ENCODE measurements at places on chromosomes 11 and 22.

DNA sequence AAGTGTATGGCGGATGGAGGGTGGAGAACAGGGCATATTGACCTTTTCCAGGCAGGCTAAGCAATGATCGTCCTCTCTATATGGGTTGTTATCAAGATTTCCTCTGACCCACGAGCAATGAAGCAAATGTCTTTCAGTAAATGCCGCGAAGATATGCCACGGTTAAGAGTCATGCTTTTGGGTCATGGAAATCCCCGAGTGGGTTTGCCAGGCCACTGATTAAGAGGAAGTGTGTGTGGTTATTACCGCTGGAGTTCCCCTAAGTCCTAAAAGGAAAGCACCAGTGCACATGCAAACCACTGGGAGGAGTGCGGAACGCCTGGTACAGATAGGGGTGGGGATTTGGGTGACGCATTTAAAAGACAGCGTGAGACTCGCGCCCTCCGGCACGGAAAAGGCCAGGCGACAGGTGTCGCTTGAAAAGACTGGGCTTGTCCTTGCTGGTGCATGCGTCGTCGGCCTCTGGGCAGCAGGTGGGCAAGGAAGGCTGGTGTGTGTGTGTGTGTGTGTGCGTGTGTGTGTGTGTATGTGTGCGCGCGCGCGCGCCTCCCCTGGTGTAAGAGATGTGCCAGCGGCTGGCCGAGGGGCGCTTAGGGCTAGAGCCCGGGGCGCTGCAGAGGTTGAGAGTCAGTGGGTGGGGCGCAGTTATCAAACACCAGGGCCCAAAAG lies at the start of gene BIRC3:
TSS of gene BIRC3 (plus strand) at position 386 of the 669 bp plus-strand sequence. CDS start 7,026 bp downstream, outside the sequence.
- peak; percentile 74 for DNase-seq

GRCh38 chr22:42438293-42438650 lies 6.1 kb upstream of the NFAM1 start:
- no peak for DNase-seq

- DNase-seq = no peak
Measured at GRCh38 chr11:34344410-34344767, 13.4 kb downstream of the ABTB2 start.

DNA sequence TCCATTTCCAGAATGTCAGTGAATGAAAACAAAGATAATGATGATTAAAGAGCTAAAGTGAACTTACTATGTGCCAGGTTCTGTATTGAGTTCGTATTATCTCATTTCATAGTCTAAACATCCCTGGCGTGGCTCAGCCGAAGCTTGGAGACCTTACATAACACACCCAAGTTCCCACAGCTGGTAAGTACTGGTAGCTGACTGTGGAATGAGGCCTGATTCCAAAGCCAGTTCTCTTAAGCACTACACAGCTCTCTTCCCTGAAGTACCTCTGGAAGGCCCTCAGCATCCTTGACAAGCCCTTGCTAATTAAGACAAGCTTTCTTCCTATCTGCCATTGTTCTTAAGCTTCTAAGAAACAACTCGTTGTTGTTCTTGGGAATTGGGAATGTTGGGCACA lies 28.6 kb upstream of the NCAM1 start:
- DNase-seq = no peak

DNA sequence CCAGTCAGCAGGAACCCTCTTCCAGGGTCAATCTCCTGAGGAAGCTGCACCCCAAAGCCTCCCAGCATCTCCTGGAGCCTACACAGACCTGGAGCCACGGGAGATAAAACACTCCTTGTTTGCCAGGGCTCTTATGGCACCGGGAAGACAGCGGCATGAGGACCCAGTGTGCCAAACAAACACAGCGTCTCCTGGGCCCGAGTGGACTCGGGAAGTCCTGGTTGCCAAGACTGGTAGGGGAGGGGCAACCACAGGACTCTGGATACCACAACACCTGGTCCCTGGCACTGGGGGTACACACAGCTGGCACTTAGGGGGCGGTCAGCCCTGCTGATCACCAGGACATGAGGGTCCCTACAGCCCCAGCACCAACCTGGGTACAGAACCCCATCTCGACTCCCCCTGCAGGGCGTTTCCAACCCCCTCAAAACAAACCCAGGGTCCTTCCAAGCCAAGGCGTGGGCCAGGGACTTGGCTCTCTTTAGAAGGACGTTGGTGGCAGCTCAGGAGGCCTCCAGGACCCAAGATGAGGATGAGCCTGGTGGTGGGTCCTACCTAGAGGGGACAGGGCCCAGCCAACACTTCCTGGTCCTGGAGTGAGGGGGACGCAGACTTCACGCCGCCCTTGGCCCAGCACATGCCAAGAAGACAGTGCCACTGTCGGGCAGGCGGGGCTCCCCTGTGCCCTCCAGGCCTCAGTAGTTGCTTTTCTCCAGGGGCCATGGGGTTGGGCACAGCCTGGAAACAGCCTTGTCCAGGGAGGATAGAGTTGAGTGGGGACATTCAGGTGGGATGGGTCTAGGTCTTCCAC lies 85.0 kb downstream of the CELSR1 start:
- DNase-seq = no peak

DNA sequence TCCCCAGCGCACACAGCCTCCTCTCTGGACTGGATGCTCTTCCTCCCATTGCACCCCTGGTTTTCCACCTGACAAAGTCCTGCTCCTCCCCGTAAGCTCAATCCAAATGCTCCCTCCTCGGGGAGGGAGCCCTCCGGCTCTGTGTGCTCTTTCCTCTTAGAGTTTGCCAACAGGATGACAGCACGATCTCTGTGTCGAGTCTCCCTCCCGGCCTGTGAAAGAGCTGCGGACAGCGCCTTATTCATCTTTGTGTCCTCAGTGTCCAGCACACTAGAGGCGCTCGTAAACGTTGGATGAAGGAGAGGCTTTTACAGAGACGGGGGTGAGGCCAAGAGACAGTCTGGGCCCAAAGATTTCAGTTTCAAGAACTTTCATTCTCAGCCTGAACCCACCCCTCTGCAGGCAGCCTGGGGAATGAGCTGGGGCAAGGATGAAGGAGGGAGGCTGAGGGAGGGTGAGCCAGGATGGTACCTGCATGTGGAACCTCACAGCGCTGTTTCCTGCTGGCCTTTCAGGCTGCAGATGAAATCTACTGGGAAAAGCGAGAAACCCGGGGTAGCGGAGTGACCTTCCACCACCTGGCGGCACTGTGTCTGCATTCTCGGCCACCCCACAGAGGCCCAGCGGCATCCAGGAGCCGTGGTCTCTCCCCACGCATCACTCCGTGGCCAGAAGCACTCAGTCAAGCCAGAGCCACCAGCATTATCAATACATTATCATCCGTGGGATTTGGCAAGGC lies 8.5 kb upstream of the TMPRSS4 start:
- no peak for DNase-seq

DNA sequence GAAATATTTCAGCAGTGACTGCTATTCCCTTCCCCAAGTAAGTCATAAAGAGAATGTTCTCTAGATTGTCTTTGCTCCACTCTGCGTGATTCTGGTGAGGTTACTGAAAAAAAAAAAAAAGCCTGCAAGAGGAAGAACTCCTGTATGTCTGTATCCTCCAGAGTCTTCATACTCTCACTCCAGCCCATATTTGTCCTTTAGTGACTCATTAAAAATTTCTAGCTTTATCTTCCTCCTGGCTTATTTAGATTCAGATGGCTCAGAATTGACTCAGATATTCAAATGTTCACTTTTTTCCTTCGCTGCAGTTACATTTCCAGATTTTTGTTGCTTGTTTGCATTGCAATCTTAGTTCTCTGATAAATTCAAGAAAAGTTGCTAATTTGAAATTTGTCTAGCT lies 76.3 kb upstream of the CNTN5 start:
- no peak for DNase-seq

- no peak for DNase-seq
Measured at GRCh38 chr11:57641011-57641807, 8.5 kb downstream of the YPEL4 start.

GRCh38 chr11:107359701-107360100 lies 97.9 kb downstream of the CWF19L2 start:
- DNase-seq = no peak

DNA sequence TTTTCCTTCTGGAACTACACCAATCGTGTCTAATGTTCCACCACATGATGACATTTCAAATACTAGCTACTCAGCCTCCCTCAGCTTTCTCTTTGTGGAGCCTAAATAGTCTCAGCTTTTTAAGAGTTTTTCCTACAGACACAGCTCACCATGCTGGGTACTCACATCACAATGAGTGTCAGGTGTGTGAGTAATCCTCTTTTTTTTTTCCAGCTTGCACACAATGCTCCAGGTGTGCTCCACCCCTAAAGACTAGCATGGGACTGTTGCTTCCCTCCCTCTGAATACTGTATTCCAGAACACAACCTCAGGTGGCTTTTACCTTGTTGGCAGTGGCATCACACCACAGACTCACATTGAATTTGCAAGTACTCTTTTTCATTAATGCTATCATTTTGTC lies 11.7 kb downstream of the BTG4 start:
- DNase-seq = no peak

DNA sequence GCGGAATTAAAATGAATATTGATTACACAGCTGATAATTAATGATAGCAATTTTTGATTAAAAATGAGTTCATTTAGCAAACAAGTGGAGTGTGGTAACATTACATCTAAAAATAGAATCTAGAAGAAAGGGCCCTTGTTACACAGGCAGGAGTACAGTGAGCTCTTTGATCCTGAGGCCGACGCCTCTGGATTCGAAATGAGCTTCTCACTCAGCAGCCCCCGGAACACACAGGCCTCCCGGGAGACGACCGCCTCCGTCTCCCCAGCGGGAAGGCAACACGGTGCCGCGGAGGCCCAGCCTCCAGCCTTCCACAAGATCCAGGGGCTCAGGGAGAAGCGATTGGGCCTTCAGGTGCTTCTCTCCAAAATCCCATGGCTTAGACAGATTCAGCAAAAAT lies 379.1 kb downstream of the BRD1 start:
- no peak for DNase-seq

GRCh38 chr11:123264431-123264780 lies 69.4 kb upstream of the CLMP start:
- no peak for DNase-seq

DNA sequence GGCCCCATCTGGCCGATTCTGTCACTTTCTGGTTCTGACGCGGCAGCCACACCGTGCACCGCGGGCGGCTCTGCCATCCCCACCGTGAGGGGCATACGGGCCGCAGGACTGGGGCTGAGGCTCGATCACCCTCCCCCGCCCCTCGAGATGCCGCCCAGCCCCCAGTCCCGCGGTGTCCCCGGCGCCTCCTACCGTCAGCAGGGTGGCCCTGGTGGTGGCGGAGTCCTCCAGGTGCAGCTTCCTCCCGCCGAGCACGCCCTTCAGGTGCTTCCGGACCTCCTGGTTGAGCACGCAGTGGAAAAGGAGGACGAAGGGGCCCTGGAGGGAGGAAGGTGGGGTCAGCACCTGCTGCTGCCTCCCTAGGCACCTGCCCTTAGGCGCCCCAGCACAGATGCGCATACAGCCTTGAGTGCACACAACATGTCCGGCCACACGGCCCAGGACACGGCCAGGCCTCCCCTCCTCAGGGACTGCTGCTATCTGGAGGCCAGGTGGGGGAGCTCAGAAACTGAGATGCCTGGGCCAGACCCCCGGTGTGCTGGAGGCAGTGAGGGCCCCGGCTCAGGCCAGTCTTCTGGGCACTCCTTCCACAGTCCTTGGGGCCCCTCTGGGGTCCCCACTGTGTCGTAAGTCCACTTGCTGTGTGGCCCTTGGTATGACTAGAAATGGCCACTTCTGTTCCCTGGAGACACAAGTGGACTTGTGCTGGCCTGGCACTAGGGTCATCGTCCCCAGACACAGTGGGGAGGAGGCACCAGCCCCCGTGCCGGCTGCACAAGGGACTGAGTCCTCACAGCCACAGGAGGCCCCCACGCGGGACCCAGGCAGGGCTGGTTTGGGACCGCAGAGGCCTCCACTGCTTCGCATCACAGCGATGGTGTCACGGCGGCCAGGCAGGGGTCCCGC lies 31.5 kb downstream of the TRMU start:
- no peak for DNase-seq

DNA sequence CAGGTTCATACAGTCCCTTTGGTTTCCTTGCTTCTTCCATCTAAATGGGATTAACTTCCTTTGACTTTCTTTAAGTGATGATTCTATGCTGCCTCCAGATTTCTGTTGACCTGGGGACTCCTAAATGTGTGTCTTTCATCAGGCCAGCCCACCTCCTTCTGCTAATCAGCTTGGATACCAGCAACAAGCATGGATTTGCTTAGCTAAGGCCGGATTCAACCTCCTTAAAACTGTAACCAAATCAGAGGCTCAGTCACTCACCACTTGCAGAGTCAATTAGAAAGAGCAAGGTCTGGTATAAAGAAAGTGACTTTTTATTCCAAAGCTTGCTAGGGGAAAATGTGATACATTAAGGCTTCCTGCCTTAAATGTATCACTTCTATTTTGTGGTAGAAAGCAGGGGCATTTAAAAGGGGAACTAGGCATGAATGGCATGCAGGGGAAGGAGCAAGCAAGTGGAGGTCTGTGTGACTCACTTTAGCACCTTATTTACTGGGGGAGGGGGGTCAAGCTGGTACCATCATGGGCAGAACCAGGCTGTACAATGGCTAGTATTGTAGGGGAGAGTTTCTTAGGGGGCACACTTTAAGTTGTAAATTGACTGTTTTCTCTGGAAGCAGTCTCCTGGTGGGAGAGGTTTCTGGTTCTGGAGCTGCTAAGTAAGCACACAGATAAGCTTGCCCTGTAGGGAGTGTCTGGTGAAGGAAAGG lies 239.0 kb upstream of the PDGFD start:
- no peak for DNase-seq

- no peak for DNase-seq
Measured at GRCh38 chr22:32714458-32715430, 86.8 kb upstream of the TIMP3 start.

GRCh38 chr11:74278721-74279161 lies 32.7 kb downstream of the P4HA3 start:
- peak; percentile 75 for DNase-seq

DNA sequence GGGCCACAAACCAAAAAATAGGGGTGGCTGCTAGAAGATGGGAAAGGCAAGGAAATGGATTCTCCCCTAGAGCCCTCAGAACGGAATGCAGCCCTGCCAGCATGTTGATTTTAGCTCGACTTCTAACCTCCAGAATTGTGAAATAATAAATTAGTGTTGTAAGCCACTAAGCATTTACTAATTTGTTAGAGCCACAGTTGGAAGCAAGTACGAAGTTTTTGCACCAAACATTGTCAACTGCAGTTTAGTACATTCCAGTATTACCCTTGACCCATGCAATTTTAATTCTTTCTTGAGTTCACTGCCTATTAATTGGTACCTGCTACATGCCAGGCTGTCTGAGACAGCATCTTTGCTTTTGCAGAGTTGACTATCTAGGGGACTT lies 32.2 kb downstream of the PARVA start:
- no peak for DNase-seq

GRCh38 chr22:21944871-21945270 lies 7.8 kb downstream of the PPM1F start:
- no peak for DNase-seq

Measured in omental fat pad (tissue), 4 donors.